ENCODE measurements at places on chromosomes 5 and 9.
A peak's percentile ranks its signal among the peaks of the same experiment; 100 is the strongest.

GRCh38 chr5:1515311-1515920, 8.3 kb downstream of the LPCAT1 start:
- no peak for DNase-seq

- no peak for DNase-seq
Measured at GRCh38 chr9:70347046-70347445, 67.4 kb downstream of the KLF9 start.

- peak; percentile 6 for DNase-seq
Measured at GRCh38 chr5:94693043-94693822, 74.8 kb downstream of the SLF1 start.

GRCh38 chr9:16871336-16872151, 1.1 kb upstream of the BNC2 start:
- DNase-seq = peak; percentile 10

DNA sequence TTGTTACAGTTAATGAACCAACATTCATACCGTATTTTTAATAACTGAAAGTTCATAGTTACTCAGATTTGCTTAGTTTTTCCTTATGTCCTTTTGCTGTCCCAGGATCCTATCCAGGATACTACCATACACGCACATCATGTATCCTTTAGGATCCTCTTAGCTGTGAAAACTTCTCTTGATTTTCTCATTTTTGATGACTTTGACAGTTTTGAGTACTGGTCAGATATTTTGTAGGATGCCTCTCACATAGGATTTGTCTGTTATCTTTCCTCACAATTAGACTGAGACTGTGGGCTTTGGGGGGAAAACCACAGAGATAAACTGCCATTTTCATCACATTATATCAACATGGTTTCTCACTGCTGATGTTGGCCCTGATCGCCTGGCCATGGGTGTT, 491.3 kb upstream of the TRPC7 start:
- no peak for DNase-seq

DNA sequence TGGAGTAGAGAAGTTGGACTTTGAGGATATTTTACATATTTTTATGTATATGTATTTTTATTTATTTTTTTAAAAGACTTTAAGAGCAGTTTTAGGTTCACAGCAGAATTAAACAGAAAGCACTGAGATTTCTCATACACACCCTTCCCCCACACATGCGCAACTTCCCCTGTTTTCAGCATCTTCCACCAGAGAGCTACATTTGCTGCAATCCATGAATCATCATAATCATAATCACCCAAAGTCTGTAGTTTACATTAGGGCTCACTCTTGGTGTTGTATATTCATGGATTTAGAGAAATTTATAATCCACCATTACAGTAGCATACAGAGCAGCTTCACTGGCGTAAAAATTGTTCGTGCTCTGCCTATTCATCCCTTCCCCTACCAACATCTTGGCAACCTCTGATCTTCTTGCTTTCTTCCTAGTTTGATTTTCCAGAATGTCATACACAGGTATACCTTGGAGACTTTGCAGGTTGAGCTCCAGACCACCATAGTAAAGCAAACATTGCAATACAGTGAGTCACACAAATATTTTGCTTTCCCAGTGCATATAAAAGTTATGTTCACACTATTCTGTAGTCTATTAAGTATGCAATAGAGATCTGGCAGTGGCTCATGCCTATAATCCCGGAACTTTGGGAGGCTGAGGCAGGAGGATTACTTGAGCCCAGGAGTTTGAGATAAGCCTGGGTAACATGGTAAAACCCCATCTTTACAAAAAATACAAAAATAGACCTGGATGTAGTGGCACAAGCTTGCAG, 9.6 kb upstream of the CCDC171 start:
- DNase-seq = no peak

- DNase-seq = peak; percentile 84
Measured at GRCh38 chr5:178145965-178146820, 7.5 kb downstream of the NHP2 start.

DNA sequence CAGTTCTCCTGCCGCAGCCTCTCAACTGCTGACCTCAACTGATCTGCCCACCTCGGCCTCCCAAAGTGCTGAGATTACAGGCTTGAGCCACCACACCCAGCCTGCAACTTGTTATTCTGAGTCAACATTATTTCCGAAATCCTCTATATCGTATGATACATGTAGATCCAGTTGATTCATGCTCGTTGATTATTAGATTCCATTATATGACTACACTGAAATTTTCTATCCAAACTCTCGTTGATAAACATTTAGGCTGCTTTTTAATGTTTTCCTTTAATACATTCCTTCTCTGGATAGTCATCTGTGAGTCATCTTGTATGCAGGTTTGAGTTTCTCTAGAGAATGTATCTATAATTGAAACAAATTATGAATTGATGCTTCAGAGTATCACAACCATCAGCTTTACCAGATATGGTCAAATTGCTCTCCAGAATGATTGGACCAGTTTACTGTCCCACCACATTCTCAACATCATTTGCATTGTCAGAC, 4.1 kb downstream of the CDK7 start:
- DNase-seq = no peak

DNA sequence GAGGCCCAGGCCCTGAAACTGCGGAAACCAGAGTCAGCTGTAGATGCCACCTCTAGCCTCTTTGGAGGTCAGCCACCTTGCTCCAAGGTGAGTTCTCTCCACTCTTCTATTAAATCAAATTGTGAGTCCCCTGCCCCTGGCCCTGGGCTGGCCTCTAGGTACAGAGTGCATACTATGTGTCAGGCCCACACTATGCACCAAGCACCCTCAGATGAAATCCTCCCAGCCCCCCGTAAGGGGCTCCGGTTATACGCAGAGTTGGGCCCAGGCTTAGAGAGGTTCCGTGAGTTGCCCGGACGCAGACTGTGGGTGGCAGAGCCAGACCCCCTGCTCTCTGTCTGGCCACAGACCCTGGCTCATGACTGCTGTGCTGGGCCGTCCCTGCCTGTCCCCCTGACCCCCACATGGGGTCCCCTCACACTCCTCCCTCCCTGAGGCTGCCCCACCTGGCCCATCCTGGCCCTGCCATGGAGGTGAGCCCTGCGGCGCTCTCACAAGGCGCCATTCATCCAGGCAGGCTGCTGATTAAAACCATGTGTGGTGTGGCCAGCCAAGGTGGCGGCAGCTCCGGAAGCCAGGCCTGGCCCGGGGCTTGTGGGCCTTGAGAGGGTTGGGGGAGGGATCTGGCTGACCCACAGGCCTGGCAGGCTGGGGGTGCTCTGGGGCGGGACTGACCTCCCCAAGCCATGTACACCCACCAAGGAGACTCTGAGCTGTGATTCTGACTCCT, 65.5 kb upstream of the SYNPO start:
- no peak for DNase-seq

DNA sequence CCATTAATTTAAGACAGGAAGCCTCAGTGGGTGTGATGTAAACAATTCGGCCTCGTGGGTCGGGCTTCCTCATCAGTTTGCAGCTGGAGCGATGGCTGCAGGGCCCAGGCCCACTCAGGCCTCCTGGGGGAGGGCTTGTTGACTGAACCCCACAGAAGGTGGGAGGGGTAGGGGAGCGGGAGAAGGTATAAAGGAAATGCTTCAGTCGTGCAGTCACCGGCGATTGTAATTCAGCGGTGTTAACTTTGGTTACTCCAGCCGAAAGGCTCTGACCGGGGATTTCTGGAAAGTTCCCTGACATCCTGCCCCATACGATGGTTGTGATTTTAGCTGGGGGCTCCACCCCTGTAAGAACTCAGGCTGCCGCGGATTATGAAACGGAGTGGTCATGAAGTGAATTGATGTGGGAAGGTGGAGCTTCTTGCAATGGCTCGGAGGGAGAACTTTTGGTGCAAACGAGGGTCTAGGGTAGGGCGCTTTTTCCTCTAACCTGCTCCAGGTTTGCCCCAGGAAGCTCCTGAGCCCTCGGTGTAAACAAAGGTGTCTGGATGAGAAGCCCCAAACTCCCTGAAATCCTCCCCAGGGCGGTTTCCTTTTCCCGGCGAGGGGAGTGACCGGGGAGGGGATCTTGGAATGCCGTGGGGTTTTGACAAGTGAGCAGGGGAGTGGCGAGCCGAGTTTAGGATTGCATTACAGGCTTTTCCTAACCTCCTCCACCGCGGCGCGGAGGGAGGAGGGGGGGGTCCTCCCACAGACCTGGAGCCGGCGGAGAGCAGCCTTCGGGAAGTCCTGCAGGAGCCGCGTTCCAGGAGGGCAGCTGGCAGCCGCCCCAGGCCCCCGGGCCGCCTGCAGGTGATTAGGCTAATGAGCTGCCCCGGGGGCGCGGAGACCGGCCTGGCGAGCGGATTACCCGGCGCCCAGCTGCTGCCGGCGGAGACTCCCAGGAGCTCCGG, 215.5 kb downstream of the PDZD2 start:
- DNase-seq = no peak

GRCh38 chr9:134502809-134503211, 138.8 kb upstream of the COL5A1 start:
- peak; percentile 44 for DNase-seq

GRCh38 chr5:60257596-60258271, 364.2 kb upstream of the PDE4D start:
- DNase-seq = no peak

DNA sequence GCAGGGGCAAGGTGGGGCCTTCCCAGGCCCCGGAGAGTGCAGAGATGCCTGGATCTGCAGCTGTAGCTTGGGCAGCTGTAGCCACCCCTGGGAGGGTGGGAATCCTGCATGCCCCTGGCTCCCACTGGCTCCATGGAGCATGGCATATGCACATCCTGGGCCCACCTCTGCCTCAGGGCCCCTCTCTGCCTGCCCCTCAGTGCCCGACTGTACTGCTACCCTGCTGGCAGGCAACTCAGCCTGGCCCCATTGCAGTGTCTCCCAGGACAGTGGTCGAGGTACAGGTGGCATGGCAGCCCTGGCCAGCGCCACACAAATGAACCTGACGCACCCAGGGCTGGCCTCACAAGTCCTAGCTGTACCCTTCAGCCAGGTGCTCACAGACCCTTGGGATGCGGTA, 23.9 kb downstream of the JMY start:
- DNase-seq = no peak

- no peak for DNase-seq
Measured at GRCh38 chr9:38107811-38108304, 38.8 kb upstream of the SHB start.

- DNase-seq = no peak
Measured at GRCh38 chr5:95907740-95908706, 53.6 kb downstream of the ELL2 start.

GRCh38 chr5:155772009-155772662, 554.8 kb upstream of the SGCD start:
- no peak for DNase-seq

DNA sequence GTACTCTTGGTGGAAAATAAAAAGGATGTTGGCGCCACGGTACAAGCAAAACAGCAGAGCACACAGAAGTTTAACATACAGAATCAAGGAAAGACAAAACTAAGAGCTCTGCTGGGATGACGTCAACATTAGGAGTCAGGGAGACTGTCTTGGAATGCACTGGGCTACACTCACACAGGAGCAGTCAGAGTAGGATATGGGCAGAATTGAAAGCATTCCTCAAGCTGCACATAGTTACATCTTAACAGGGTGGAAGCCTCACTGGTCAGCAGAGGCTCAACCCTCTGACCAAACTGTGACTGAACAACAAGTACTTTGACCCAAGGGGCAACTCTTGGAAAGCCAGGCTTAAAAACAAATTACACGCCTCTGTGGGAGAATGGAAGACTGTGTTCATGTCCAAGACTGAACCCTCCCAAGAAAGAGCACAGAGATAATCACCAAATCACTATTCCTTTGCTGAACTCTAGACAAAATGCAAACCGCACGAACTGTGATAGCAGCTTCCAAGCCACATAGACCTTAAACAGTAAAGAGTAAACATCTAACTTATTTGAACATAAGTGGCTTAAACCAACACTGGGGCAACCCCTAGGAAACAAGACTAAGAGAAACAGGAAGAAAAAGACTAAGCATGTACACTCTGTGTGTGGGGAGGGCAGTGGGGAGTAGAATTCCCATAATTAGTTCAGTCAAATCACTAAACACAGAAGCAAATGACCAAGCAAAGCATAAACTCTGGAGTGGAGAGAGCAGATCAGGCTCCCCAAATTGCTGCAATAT, 772.7 kb downstream of the PRELID2 start:
- no peak for DNase-seq

DNA sequence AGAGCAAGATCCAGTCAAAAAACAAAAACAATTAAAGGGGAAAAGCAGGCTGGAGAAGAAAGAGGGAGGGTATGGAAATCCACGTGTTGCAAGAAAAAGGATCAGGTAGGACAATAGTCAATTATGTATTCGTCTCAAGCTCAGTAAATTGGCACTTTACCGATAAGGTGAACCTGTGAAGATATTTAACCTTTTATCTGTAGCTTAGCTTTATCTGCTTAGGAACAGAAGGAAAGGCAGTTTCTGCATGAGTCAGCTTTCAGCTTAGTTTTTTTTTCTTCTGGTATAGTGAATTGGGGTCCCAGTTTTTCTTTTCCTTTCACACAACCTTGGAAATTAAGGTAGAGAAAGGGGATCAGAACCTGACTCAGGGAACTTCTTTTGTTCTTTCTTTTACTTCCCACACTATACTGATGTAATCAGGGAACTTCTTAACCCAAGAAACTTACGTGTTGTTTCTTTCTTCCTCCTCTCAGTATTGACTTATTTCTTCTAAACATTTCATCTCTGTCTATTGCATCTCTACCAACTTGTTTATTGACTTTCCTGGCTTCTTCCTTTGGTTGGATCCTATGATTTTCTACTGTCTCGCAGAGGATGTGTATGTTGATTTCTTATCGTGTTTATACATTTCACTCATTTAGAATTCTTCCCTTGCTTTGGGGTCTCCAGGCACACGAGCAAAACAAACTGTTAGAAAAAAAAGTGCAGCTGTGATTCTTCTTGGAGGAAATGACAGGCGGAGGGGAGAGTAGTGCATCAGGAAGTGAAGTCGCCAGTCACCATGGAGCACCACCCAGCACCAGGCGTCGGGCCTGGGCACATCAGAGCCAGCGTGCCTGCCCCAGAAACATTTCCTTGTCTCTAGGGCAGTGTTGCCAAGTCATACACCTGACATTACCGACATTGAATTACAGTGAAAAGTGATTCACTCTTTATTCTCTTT, 123.0 kb upstream of the LHFPL2 start:
- DNase-seq = no peak

- DNase-seq = peak; percentile 82
Measured at GRCh38 chr5:174045470-174046025, at the start of gene NSG2. Gene NSG2, plus strand, starts transcription at chr5:174045706. Its CDS starts 1,050 bp downstream, at chr5:174046756.

GRCh38 chr9:21080793-21081192, 3.1 kb upstream of the IFNB1 start:
- DNase-seq = no peak

DNA sequence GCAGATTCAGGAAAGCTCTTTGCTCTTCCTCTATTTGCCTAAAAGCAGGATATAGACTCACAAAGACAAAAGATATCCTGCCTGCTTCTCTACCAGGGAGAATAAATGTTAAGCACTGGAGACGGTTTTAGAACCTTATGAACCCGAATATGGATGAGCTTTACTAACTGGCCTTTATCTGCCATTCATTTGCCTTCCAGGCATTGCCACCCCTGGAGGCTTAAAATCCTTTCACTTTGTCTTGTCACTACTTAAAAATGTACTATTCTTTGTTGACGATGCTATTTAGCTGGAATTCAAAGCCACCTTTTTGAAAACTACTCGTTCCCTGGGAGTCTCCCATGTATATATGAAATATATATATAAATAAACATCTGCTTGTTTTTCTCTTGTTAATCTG, 23.2 kb upstream of the LVRN start:
- no peak for DNase-seq

- DNase-seq = no peak
Measured at GRCh38 chr5:109614301-109614700, 75.4 kb upstream of the MAN2A1 start.

- no peak for DNase-seq
Measured at GRCh38 chr5:136159457-136159856, 26.8 kb downstream of the SMAD5 start.

Data from HuH-7 (cell line).